ENCODE measurements at places on chromosomes 12 and 14.

DNA sequence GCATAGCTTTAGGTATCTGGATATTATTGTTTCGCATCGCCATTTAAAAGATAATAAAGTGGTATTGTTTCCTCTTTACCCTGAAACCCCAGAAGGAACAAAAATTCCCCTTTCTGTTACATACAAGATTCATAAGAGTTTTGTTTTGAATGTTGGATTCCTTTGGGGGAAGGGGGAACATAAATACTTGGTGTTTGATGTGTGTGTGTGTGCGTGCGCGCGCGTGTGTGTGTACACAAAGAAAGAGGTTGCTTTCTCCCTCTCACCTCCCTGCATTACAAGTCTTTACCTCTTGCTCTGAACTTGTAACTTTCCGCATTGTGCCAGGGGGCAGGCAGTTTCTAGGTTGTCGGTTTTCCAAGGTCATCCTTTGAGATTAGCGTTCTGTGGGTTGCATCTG lies 76.4 kb downstream of the GPATCH2L start:
- no peak for DNase-seq

DNA sequence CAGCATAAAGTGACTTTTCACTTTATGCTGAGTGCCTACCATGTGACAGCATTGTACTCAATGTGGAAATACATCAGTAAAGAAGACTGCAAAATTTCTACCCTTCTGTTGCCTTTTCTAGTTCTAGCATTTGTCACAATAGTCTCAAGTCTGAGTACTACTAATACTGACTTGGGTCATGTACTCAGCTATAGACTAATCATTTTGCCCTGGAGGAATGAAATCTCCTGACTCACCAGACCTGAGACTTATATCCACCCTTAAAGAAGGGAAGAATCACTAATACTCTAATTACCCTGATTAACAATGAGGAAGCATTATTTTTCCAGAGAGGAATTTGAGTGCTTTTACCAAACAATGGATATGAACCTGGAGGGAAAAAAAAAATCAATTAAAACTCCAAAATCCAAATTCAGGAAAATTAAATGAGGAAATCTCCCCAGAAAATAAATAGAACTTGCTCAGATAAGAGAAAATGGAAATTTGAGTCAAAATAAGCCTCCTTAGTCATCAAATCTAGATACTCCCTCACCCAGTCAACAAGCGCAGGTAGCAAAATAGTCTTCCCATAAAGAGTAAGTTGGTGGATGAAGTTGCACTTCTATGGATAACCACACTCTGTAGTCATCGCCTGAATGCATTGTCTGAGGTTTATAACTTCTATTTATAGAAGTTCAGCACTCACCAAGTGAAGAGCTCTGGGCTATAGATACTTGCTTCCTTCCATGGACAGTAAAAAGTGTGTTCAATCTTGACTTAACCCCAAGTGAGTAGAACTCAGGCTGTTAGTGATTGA lies 386.6 kb downstream of the SYT1 start:
- no peak for DNase-seq

- no peak for DNase-seq
These were observed 18.2 kb downstream of the MSI1 start for GRCh38 chr12:120350576-120351350.

DNA sequence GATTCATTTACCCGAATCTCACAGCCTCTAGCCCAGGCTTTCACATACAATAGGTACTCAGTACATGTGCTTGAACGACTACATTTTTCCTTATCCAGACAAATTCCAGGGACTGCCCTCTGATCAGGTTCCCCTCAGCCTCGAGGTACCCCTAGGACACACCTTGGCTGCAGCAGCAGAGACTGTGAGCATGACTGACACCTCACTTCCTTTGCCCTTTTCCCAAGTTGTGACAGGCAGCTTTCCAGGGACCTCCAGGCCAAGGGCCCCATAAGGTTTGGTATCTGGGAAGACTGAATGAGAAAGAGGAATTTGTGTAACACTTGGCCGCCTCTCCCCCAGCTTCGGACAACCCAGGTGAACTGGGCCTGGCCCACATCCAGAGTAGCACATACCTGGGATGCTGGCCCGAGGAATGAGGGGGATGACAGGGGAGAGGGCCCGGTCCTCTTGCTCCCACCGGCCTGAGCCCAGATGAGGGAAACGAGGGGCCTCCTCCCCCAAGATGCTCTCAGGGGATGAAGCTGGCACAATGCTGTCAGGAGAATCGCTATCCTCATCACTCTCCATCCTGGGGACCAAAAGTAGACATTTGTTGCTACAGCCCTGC lies 10.2 kb upstream of the PRKAG1 start:
- DNase-seq: no peak

- no peak for DNase-seq
These were observed 17.0 kb upstream of the NUBPL start for GRCh38 chr14:31543969-31544799.

DNA sequence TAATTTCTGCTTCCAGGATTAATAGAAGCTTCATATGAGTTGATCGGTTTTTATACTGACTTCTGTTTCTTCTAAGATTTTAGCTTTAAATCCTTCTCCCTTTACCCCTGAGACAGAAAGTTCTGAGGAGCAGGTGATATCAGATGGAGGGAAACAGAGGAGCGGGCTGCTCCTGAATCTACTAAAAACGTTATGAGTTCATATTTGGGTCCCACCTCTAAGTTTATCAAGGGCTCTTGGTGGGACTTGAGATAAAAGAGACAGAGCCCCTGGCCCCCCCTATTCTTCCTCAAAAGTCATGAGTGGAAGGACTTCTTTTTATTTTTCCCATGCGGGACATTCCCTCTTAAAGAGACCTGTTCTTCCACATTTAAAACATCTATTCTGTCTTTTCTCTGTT lies 23.8 kb downstream of the CLEC2A start:
- DNase-seq: no peak

- DNase-seq: no peak
These were observed 2.3 kb downstream of the GNPNAT1 start for GRCh38 chr14:52789118-52789517.

DNA sequence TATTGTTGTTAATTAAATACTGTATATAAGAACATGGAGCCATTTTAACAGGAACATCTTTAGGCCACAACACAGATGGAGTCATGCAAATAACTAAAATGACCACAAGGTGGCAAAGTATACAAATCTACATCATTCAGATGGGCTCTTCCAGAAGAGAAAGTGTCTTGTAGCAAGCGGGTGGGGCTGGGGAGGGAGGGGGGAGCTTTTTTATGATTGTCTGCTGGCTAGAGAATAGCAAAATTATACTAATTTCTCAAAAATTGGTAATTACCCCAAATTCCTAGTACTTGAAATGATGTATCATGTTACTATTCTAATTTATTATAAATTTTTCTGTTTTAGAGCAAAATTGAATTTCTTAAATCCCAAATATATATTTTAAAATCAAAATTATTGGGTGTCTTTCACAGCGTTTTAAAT lies 378.7 kb downstream of the PRKD1 start:
- peak; percentile 38 for DNase-seq

DNA sequence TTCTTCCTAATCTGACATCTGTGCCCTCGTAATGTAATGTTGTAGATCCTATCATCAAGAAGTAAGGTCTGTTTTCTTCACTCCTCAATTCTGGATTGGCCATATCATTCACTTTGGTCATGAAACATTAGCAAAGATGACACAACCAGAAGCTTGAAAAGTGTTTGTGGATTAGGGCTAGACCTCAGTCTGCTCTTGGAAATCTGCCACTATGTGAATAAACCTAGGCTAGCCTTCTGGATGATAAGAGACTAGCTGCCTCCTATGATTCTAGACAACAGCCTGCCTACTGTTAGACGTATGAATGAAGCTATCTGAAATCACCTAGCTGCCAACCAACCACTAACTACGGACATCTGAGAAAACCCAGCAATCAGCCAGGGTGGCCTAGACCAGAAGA lies 38.7 kb upstream of the LYZ start:
- DNase-seq: no peak

DNA sequence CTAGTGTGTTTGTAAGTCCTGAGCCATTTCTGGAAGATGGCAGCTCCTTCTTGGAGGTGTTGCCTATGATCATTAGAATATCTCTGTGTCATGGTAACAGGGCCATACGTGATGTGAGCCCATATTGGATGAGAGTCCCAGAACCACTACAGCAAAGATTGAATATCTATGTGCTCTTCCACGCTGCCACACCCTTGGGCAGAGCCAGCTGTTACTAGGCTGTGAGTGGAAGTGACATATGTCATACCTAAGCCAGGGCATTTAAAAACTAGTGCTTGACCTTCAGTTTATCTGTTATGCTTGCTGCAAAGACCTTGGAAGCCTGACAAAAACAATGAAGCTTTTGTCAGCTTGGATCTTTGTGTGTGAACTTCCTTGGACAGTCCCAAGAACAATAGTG lies 495.1 kb upstream of the CCDC196 start:
- no peak for DNase-seq

DNA sequence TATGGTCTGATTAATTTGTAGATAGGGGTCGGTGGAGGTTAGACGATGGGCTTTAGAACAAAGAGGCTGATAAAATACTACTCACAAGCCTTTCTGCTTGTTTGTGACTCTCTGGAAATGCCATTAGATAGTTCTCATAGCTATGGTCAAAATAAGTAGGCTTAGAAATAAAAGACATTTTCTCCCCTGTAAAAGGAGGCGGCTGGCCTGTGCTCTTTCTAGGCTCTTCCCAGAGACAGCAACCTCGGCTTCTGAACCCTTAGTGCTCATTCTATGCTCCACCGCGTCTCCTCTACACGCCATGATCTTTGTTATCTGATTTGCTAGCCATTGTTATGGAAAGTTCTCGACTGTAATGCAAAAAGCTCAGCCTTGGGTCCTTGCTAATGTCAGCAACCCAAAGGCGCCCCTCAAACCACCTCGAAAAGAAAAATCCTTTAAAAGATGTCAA lies 64.5 kb downstream of the CRADD start:
- DNase-seq: no peak

GRCh38 chr14:22849212-22849819 lies 12.9 kb downstream of the MMP14 start:
- no peak for DNase-seq

GRCh38 chr14:77014004-77014604 lies 14.4 kb downstream of the IRF2BPL start:
- DNase-seq: no peak

DNA sequence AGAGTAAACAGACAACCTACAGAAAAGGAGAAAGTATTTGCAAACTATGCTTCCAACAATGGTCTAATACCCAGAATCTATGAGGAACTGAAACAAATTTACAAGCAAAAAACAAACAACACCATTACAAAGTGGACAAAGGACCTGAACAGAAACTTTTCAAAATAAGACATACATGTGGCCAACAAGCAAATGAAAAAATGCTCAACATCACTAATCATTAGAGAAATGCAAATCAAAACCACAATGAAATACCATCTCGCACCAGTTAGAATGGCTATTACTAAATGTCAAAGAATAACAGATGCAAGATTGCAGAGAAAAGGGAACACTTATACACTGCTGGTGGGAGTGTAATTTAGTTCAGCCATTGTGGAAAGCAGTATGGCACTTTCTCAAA lies 125.8 kb downstream of the C12orf42 start:
- DNase-seq: no peak

GRCh38 chr14:104295681-104296387 lies 157.4 kb downstream of the KIF26A start:
- DNase-seq: no peak

- DNase-seq: no peak
These were observed 27.9 kb downstream of the ESR2 start for GRCh38 chr14:64266239-64266638.

DNA sequence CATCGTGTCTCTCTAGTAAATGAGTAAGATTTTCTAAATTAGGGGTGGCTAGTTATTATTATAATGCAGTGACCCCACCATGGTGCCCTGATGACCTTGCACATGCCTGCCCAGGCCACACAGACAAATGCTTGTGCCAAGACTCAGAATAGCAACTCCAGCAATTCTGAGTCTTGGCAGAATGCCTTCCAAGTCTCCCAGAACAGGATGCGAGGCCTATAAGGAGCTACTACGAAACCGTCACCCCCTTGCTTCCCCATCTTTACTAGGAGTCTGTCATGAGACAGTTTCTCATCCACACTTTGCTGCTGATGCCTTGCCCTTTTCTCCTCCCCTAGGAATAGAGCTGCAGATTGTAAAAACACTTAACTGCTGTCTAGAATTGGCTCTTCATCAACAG lies 559.9 kb downstream of the TRHDE start:
- DNase-seq: no peak

DNA sequence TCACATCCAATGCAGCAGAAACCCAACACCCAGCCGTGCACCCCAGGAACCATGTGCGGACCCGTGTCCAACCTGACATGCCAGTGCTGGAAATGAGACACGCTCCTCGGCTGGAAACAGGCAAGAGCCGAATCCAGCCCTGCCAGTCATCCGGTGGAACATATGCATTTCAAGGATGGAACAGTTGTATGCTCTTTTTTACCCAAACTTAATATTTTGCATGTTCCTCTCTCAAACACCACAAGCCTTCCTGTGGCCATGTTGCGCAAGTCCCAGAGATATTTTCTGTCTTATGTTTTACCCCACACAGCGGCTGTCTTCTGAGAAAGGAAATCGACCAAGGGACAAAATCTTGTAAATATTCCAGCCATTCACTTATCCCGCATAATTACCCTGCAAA lies 196.9 kb downstream of the BCL11B start:
- no peak for DNase-seq

GRCh38 chr12:130677957-130678558 lies 38.0 kb downstream of the RIMBP2 start:
- DNase-seq: no peak

DNA sequence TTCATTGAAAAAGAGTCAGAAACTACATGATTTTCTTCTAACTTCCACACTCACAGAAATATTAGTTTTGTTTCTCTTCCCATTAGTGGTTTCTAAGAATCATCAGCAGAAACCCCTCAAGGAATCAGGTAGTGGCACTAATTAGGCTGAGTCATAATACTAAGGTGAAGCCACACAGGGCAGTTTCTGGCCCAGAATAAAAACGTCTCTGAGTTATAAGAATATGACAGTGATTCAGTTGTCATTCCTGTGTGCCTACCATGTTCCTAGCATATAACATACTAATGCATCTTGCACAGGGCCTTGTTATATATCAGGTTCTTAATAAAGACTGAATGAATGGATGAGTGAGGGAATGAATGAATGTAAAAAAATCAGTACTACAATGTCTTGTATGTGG lies 206.0 kb upstream of the PLEKHG7 start:
- no peak for DNase-seq

- DNase-seq: no peak
These were observed 77.7 kb upstream of the GNPNAT1 start for GRCh38 chr14:52868911-52869618.
